NCI-H2171 (cell line): ENCODE measurements at places on chromosomes 1 and 21.

DNA sequence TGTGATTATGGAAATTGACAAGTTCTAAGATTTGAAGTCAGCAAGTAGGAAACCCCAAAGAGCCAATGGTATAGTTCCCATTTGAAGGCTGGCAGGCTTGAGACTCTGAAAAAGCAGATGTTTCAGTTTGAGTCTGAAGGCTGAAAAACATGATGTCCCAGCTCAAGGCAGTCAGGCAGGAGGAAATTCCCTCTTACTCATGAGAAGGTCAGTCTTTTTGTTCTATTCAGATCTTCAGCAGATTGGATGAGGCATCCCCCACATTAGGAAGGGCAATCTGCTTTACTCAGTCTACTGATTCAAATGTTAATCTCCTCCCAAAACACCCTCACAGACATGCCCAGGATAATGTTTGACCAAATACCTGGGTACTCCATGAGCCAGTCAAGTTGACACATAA lies 372.5 kb upstream of the ST6GALNAC5 start:
- DNase-seq: no peak

GRCh38 chr1:45522324-45523104 lies 830 bp upstream of the PRDX1 start:
- DNase-seq: no peak

- DNase-seq: no peak
These were observed 129.8 kb upstream of the SAMSN1 start for GRCh38 chr21:14675774-14676530.

DNA sequence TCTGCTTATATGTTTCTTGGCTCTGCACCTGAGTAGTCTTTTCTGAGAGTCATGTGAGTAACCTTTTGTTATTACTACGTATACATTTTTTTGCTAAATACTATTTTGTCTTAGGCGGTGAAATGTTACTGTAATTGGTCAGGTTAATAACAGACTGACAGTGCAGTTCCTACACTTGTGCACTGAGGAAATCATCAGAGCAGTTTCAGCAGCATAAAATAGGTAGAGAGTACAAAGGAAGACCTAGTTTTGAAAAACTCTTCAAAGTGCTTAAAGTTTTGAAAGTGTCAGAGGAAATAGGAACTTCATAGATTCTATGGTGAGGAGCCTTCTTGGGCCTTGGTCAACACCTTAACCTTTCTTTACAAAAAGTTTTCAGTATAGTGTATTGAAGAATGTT lies 11.1 kb downstream of the ATF6 start:
- DNase-seq: no peak

- no peak for DNase-seq
These were observed 45.6 kb downstream of the IL23R start for GRCh38 chr1:67211589-67212563.

- DNase-seq: peak; percentile 85
These were observed 320.3 kb upstream of the VAMP3 start for GRCh38 chr1:7450838-7451237.

- DNase-seq: peak; percentile 95
These were observed 72.7 kb upstream of the FAM20B start for GRCh38 chr1:178953034-178953433.

DNA sequence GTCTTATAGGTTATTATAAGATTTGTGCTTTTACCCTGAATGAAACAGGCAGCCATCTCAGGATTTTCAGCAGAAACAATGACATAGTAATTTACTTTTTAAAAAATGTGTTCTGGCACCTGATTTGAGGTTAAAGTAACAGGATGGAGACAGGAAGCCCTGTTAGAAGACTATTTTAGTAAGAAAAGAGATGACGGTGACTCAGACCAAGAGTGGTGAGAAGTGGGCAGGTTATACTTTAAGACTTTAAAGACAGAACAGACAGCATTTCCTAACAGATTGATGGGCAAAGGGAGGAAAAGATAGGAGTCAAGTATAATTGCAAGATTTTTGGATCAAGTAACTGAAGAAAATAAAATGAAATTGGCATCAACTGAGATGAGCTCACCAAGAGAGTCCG lies 436.8 kb upstream of the NR5A2 start:
- DNase-seq: no peak

GRCh38 chr1:206709772-206710459 lies 25.2 kb downstream of the MAPKAPK2 start:
- no peak for DNase-seq

- no peak for DNase-seq
These were observed 12.3 kb downstream of the ZMPSTE24 start for GRCh38 chr1:40270152-40270834.

GRCh38 chr21:17444828-17445227 lies 68.0 kb upstream of the CXADR start:
- no peak for DNase-seq

- DNase-seq: no peak
These were observed 18.1 kb downstream of the MAP3K7CL start for GRCh38 chr21:29148530-29148929.

- no peak for DNase-seq
These were observed 421.9 kb upstream of the ADAMTS5 start for GRCh38 chr21:27388825-27389224.

DNA sequence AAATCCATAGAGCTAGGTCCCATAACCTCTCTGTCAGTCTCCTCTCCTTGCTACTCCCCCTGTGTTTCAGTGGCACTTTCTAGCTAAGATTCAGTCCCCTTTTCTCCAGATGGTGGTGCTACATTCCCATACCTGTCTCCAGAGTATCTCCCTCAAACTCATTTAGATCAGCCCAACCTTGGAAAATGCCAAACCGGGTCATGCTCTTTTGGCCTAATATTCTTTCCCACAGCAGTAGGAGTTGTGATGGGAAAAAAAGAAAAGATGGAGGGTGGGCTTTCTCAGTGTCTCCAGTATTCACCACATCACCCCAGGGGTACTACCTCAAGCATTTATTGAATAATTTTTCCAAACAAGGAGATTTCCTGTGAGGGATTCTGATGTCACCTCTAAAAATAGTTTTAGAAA lies 3.2 kb upstream of the RXFP4 start:
- peak; percentile 58 for DNase-seq

GRCh38 chr1:228958741-228959140 lies 223.5 kb downstream of the RHOU start:
- DNase-seq: no peak

GRCh38 chr1:36542024-36542961 lies 59.6 kb upstream of the CSF3R start:
- DNase-seq: peak; percentile 6

DNA sequence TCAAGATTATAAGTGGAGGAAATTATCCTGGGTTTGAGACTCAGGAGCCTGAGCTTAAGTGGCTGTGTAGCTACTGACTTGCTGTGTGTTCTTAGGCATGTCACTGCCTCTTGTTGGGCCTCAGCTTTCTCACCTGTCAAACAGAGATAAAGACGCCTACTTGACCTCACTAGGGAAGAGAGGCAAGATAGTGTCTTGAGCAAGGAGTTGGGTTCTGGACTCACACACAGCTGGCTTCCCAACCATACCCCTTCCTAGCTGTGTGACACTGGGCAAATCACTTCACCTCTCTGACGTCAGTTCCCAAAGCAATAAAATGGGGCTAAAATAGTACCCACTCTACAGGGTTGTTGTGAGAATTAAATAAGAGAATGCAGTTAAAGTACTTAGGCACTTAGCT lies 11.6 kb upstream of the EPB41 start:
- no peak for DNase-seq

DNA sequence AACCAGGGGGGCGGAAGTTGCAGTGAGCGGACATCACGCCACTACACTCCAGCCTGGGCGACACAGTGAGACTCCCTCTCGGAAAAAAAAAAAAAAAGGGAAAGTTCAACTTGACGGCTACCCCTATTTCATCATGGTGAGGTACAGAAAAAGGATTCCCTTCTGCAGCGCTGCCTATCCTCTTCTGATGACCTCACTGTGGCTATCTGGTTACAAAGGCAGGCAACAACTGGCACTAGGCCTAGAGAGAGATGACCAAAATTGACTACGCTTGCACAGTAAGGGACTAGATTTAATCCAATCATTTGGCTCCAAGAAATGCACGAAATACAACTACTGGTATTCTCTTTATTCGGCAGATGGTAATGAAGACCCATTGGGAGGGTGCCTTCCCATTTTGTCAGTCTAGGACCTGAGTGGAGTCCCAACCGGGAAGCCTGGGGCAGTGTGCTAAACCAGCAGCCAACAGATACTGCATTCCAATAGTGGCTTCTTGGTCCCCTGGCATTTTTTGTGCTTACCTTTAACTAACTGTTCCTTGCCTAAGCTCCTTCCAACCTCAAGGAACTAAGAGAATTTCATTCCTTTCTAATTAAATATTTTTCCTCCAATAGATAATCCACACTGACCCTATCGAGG lies 36.6 kb downstream of the ITPKB start:
- no peak for DNase-seq

GRCh38 chr1:114195819-114196218 lies 42.1 kb upstream of the SYT6 start:
- no peak for DNase-seq

DNA sequence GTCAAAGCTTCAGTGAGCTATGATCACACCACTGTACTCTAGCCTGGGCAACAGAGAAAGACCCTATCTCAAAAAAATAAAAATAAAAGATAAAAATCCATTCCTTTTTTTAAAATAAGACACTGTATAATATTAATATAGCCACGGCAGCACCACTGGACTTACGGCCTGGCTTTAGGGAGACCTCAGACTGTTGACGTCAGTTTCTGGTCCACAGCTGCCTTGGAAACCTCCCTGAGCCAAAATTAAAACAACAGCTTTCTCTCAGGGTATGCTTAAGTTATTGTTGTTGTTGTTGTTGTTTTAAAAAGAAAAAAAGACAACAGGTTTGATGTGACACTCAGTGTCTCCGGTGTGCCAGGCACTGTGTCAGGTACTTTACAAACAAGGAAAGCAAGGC lies 42.0 kb downstream of the CAPZB start:
- no peak for DNase-seq

DNA sequence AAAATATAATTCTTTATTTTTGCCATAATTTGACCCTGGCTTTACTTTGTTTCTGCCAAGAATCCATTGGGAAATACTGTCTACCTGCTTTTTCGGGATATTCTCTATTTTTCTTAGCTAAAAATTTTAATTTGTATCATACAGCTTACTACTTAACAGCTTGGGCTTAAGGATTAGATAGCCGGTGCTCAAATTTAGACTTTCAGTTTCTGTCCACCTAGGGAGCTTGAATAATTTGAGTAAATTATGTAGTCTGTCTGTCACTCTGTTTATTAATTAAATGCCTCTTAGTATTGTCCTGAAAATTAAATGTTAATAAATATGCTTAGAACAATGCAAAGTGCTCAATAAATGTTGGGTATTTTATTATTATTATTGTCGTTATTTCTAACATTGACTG lies 6.7 kb downstream of the SYCP1 start:
- DNase-seq: no peak

DNA sequence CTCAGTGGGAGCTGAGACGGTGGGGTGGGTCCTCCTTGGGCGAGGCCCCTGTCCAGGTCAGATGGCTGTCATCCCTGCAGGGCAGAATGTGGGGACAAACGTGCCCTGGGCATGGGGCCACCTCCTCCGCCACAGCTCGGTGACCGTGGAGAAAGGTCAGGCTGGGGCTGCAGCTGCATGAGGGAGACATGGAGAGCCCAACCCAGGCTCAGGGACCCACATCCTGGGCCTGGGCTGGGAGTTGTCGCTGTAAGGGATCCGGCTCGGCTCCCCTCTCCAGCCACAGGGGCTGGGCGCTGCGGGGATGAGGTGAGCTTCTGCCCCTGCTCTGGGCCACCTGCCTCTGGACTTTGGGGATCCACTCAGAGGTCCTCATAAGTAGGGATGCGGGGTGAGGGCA lies 518 bp upstream of the PLCH2 start:
- DNase-seq: no peak
